Fibroblast of lung (primary cell): ENCODE measurements at places on chromosomes 2 and 18.

- DNase-seq: no peak
Measured at GRCh38 chr18:57834616-57835015, 31.5 kb upstream of the ATP8B1 start.

DNA sequence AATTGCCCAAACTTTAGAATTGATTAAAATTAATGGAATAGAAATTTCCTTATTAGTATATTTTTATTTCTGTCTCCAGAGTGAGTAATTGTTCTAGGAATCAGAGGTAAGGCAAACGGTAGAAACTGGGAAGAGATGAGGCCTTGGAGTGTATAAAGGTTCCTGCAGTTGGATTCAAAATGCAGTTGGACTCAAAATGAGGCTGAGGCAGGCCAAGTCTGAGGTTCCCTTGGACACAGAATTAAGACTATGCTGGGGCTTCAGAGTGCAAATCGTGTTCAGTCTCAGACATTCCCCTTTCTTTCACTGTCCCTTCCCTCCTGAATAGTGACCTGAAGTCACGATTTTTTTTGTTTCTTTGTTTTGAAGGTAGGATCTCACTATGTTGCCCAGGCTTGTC, 746.9 kb upstream of the NRXN1 start:
- DNase-seq: no peak

DNA sequence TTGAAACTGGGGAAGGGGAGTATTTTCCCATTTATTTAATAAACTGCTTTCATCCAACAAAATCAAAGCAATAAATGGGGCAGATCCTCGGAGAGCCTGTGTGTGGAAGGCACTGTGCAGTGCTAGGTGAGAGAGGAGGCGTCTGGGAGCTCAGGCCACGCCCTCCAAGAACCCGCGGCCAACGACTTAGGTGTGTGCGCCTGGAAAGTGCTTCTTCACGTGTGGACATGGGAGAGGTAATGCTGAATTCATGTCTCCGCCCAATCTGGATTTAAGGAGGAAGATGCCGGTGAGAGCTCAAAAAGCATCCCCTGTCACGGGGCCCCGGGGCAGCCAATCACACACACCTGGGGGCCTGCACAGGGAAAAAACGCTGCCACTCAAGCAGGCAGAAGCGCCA, 77.4 kb downstream of the HDAC4 start:
- DNase-seq: no peak

DNA sequence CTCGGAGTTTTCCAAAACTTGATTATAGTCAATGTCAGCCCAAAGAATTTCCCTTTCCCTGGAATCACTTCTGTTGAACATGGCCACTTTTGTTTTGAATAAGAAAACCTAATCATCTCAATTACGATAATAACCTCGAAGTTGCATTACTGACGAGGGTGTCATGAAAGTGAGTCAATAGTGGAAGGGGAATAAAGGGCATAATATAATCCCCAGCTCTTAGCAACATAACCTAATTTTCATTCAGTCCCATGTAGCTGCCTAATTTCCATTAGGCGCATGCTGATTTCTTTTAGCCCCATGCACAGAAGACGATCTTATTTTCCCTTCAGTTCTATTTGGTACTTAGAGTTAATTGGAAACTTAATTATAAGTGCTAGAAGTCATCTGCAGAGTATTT, 51.1 kb upstream of the RAPH1 start:
- no peak for DNase-seq

- DNase-seq: no peak
Measured at GRCh38 chr2:238573916-238574315, 147.2 kb downstream of the ASB1 start.

GRCh38 chr2:236473691-236474090, 95.9 kb upstream of the ACKR3 start:
- no peak for DNase-seq

GRCh38 chr2:144998435-144998834, 478.5 kb upstream of the ZEB2 start:
- no peak for DNase-seq

- DNase-seq: peak; percentile 14
Measured at GRCh38 chr18:51621113-51621863, 423.8 kb upstream of the MEX3C start.

DNA sequence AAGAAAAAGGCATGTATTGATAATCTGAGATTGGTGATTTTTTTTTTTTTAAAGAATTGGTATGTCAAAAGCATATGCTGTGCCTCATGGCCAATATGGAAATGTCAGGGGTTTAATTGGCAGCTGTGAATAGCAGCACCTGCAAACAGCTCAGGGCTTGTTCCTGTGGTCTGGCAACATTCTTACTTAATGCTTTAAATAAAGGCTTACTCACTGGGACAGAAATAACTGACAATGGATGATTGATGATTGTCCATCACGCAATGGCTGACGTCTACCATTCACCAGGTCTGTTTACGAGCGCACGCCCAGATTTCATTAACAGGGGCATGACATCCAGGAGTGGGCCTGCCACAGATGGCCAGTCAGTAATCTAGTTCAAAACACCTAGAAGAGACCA, 66.7 kb downstream of the ETAA1 start:
- DNase-seq: peak; percentile 51

DNA sequence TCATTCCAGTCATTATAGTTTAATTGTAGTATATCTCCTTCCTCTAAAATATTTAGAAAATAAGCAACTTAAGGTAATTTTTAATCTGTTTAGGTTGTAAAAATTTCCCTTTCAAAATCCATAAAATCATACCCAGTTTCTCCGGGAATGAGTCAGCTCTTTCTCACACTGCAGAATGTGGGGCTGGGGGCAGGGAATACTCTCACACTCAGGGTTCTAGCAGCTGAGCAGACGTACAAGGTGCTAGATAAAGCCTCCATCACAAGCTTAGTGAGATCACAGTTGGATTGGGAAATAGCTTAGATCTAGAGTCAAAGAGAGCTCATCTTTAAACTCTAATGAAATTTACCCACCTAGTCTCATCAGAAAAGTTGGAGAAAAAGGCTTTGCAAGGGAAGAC, 79.9 kb upstream of the FAM237A start:
- peak; percentile 43 for DNase-seq
